ENCODE measurements at places on chromosomes 16 and 17.
A peak's percentile ranks its signal among the peaks of the same experiment; 100 is the strongest.

DNA sequence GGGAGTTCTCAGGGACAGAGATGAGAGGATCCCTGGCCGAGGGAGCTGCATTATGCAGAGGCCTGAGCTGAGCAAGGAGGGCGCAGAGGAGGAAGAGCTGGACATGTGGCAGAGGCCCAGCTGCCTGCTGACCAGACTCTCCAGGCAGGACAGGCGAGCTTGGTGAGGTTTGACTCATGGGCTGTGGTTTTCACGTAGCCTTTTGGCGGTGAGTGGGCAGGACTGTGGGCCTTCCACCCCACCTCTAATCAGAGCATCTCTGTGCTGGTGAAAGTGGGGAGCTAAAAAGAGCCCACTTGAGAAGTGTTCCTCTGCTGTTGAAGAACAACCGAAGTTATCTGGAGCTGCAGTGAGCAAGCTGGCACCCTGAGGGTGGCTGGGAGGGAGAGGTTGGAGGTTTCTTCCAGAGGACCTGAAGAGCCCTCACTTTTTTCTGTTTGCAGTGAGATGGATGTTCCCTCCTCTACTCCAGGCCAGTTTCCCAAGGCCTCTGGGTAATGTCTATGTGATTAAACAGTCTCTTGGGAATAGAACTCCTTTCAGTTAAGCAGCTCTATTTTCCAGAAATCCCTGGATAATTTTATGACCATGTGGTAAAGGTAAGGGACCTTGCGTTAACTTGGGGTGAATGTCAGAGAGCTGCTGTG lies 11.9 kb downstream of the EPN2 start:
- no peak for DNase-seq

DNA sequence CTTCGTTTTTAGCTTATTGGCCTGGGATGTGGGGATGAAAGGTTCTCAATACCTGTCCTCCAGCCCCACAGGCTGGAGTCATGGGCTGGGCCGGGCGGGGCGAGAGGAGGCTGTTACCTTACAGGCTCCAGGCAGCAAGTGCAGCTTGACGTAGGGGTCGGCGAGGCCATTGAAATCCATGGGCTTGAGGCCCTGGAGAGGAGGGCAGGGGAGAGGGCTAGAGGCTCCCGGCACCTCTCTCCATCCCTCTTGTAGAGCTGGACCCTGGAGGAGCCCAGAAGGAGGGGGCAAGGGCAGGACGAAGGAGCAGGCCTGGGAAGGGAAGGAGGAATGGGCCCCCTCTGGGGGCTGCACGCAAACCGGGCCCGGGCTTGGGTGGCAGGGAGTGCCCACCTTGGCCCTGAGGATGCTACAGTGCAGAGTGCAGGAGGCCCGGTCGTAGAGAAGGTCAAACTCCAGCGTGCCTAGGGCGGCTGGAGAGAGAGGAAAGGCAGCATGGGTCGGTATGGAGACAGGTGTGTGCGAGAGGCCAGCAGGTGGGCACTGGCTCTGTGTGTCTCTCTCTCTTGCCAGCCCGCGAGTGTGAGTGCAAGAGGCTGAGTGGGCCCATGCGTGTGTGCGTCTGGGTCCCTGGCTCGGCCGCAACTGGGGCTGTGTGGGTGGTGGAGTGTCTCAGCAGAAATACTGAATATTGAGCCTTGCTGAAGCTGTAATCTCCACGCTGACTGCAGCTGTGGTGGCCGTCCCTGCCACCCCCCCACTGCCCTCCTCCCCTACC lies 1.6 kb downstream of the DOC2A start:
- DNase-seq = no peak

DNA sequence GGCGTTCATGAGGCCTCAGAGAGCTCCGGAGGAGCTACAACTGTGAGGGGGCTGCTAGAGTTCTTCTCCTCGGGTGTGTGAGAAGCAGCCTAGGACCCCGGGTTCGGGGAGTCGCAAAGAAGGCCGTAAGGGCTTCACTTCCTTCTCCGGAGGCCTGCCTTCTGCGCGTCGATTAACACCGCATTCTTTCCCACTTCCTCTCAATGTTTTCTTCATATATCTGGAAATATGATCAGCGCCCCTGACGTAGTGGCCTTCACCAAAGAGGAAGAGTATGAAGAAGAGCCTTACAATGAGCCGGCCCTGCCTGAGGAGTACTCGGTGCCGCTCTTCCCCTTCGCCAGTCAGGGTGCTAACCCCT lies 449 bp downstream of the SMCR8 start:
- DNase-seq = no peak

DNA sequence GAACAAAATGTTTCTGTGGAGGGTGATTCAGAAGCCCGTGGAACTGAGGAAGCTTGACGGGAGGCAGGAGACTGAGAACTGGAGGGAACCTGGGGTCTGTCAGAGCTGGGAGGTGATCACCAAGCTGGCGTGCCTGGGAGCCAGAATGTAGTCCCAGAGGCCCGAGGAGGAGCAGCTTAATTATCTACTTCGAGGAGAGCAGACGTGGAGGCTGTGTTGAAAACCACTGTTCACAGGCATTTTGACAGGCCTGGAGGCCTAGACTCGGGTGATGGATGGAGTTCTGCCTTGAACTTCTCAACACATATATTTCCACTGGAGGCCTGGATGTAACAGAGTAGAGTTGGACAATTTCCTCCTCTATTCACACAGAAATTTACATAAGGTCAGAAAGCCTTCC lies 177.7 kb upstream of the SALL1 start:
- no peak for DNase-seq

- no peak for DNase-seq
Measured at GRCh38 chr16:58499092-58499511, 841 bp upstream of the NDRG4 start.

- peak; percentile 4 for DNase-seq
Measured at GRCh38 chr16:48383877-48384519, 1.2 kb downstream of the SIAH1 start.
